ENCODE measurements at places on chromosomes 13 and 19.

DNA sequence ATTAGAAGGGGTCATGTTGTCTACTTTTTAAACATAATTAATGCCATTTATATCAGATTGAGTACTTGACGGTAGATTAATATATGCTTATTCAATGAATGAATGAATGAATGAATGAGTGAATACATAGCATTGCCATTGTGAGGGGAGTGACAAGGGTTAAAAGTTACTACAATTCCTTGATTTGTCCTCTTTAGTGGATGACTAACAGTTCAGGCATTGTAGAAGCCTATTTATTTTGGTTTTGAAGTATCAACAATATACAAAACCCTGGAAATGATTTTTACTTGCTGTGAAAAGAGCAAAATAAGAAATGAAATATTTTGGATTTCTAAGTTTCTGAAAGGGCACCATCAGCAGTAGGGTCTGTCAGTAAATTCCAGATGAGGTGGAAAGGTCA is 122.7 kb downstream of the CYSLTR2 start:
- no peak for DNase-seq

DNA sequence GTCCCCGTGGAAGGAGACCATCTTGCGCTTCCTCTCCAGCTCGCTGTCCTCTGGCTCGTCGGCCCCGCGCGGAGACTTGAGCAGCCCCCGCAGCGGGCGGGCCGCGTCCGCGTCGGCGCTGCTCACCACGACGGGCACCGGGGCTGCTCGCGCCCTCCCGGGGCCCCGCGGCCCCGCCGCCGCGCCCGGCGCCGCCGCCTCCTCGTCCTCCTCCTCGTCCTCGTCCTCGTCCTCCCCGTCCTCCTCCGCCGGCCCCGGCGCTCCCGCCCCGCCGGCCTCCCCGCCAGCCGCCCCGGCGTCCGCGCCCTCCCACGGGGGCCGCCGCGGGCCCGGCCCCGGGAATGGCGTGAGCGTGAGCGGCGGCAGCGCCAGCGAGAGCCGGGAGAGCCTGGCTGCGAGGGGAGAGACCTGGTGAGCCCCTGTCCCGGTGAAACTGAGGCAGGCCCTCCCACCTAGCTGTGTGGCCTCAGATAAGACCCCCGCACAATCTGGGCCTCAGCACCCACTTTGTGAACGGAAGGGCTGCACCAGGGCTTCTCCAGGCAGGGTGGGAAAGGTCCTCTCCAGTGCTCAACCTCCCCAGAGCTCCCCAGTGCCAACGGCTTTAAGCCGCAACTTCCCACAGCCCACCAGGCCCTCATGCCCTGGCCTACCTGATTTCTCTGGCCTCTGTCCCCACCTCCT is 17.8 kb downstream of the LMTK3 start:
- DNase-seq: no peak

- DNase-seq: no peak
These were observed 5.0 kb downstream of the RDH8 start for GRCh38 chr19:10018263-10018662.

DNA sequence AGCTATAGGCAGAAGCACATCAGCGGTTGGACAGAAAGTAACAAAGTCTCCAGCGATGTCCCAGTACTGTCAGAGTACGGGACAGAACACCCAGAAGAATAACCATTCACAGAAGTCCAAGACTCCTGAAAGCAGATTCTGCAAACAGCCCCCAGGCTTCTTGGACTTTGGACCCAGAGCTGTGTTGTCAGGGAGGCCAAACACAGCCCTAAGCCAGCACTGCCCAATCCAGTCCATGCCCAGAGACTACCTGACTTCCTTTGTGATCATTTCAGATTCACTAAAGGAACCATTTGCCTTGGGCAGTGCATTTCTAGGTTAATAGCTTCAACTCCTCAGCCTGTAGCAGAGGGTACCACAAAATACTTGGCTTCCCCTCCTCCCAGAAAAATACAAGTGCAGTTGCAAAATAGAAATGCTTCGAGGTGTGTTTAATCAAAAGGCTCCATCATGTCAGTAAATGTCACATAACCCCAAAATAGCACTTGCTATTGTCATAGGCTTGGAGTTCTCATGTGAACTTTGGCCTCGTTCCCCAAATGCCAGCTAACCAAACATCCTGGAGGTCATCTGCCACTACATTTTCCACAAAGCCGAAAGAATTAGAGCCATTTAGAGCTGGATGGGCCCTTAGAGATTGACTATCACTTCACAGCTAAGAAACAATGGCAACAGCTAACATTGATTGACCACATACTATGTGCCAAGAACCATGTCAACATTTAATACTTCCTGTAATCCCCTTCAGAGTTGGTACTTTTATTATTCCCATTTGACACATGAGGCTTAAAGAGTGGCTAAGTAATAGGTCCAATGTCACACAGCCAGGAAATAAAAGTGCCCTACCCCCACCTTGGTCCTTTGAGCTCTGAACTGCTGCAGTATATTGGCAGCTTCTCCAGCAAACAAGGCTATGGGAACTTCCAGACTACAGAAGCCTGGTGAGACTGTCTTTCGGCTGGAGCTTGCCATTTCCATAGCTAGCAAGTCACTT is 329.9 kb downstream of the FOXO1 start:
- no peak for DNase-seq

- no peak for DNase-seq
These were observed 2.5 kb upstream of the DBP start for GRCh38 chr19:48639483-48640375.
